ENCODE measurements at places on chromosomes 2 and 18.

GRCh38 chr18:3016585-3017297 is 3.8 kb upstream of the LPIN2 start:
- DNase-seq: no peak

- peak; percentile 49 for DNase-seq
Observed at GRCh38 chr18:37537868-37538525, 27.6 kb downstream of the CELF4 start.

GRCh38 chr2:99643787-99644418 is 154.1 kb upstream of the REV1 start:
- no peak for DNase-seq

GRCh38 chr2:12493031-12493513 is 223.7 kb upstream of the TRIB2 start:
- peak; percentile 72 for DNase-seq

DNA sequence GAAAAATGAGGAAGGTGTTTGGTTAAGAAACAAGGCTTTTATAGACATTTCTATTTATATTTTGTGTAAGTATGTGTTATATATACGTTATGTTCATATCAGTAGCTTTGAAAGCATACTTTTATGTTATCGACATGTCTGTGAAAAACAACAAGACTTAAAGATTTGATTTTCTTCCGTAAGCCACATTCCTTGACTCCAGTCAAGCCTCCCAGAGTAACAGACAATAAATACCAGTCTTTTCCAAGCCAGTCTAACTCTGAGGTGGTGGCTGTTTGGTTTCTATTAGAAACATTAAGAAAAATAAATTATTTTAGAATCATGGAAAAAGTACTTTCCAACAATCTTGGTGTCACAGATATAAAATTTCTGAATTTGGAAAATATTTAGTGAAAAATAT is 16.3 kb upstream of the ITGAV start:
- DNase-seq: no peak

DNA sequence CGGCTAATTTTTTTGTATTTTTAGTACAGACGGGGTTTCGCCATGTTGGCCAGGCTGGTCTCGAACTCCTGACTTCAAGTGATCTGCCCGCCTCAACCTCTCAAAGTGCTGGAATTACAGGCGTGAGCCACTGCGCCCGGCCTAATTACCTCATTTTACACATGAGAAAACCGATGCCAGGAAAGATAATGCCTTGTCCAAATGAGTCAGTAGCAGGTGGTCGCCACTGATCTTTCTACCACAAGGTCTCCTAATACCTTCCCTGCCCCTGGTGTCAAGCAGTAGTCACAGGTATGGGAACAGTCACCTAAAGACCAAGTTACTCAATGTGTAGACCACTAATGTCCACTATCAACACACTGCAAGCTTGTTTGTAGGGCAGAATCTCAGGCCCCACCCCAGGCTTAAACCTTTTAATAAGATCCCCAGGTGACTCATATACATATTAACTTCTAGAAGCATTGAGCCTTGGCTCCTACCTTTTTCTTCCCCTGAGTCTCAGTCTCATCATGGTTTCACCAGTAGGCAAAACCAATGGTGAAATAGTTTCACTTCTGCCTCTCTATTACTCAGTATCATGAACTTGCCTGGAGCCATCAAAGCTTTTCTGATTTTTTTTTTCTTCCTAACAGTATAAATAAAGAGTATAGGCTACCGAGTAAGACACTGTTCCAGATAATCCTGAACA is 6.9 kb upstream of the EPB41L5 start:
- no peak for DNase-seq

DNA sequence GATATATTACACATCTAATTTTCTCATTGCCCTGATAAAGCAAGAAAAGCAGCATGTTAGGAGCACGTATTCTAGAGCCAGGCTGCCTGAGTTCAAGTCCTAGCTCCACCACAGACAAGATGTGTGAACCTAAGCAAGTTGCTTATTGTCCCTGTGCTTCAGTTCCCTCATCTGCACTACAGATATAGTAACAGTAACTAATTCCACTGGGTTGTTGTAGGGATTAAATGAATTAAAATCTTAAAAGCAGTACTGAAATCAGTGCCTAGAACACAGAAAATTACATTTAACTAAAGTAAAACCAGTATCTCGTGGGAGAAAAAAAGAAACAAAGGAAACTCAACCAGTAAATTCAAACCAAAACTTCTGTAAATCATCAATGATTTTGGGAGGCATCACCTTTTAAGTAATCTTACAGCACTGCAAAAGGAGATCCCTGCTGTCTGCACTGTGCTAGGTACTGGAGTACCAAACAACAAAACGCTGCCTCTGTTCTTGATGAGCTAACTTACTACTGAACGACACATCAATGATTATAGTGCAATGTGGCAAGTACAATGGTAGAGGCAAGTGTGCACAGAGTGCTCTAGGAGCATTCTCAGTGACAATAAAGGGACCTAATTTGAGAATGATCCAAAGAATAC is 7.9 kb downstream of the MAP3K2 start:
- no peak for DNase-seq

DNA sequence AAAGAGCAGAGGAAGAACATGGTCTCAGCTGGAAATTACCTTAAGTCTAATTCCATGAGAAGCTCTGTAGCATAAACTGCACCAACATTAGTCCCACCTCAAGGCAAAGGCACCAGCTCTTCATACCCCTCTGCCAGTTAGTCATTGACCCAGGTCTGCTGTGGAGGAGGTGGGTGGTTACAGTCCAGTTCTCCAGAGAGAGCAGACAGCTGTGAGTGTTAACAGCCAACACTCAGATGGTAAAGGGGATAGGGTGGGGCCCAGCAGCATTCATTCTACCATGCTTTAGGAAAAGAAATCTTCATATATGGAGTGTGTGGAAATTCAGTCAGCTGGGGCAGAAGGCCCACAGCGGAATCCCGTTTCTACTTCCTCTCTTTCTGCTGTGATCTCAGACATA is 159.7 kb upstream of the FBXO11 start:
- DNase-seq: no peak

DNA sequence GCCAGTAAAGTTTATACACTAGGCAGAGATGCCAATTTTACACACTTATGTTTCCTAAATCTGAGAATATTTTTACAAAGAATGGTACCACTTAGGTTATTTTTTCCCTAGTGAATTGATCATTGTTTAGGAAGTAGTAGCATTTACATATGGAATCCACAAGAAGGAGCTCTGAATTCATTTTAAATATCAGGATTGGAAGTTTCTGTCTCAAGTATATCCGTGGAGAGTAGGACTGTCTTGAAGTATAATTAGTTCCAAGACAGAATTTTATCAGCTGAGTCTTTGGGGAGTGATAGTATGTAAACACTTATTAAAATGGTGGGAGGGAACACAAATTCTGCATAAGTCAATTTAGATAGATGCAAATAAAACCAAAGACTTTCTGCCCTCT is 82.3 kb upstream of the FAM98A start:
- peak; percentile 12 for DNase-seq
